ENCODE measurements at places on chromosomes 16 and 17. TPM values are rescaled to one million over a fixed set of nuclear protein-coding genes. Genes with fewer than 3 reads are reported as not detected.

Gene ANKRD40CL
- not detected for total RNA-seq

- peak; percentile 42 for DNase-seq
These were observed 1.2 kb downstream of the NFATC3 start for GRCh38 chr16:68086336-68086841.

GRCh38 chr17:75753514-75754377 is 11.2 kb downstream of the GALK1 start:
- peak; percentile 77 for DNase-seq

Gene ADGRG3
- not detected for total RNA-seq

Gene RGS11
- 0.35 TPM for total RNA-seq

- peak; percentile 34 for DNase-seq
These were observed 863 bp downstream of the ADPRM start for GRCh38 chr17:10698096-10698818.

DNA sequence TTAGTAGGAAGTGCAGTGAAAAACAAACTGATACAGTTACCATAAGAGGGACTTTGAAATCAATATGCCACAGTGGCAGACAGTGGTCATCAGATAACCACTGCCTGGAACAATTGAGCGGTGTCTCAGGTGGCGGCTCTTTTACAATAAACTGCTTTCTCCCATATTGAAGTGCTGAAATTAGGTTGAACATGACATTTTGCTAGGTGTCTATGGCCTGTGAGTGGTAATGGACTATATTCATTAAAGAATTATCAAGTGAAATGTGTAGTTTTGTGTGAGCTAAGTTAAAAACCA is 214.7 kb downstream of the RPTOR start:
- no peak for DNase-seq

GRCh38 chr16:74601126-74601871 is 5.6 kb downstream of the GLG1 start:
- no peak for DNase-seq

DNA sequence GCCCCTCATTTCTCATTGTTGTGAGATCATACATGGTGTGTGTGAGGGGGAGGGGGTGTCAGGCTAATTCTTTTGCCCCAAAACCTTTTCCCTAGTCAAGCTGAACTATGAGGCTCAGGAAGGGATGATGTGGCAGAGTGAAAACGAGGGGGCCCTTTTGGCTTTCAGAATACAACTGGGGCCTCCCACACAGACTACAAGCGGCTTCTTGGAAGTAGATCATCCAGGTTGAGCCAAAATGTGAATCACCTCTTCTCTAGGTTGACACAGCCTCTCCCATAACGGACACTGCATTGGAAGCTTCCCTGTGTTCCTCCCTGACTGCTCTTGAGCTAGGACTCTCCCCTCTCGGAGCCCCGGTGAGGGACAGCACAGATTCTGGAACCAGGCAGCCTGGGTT is 2.3 kb upstream of the ALKBH5 start:
- no peak for DNase-seq

Gene POLR3E
- total RNA-seq: 40.4 TPM

- no peak for DNase-seq
These were observed 165.2 kb downstream of the WWOX start for GRCh38 chr16:78264642-78265041.

DNA sequence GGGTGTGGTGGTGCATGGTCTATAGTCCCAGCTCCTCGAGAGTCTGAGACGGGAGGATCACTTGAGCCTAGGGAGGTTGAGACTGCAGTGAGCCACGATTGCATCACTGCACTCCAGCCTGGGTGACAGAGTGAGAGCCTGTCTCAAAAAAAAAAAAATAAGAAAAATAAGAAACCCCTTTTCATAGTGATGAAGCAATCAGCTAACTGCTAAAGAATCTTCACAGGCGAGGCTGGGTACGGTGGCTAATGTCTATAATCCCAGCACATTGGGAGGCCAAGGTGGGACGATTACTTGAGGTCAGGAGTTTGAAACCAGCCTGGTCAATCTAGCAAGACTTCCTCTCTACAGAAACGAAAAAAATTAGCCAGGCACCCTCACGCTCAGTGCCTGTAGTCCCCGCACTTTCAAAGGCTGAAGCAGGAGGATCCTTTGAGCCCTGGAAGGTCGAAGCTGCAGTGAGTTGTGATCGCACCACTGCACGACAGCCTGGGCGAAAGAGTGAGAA is 760 bp downstream of the SLFN12L start:
- DNase-seq: no peak

DNA sequence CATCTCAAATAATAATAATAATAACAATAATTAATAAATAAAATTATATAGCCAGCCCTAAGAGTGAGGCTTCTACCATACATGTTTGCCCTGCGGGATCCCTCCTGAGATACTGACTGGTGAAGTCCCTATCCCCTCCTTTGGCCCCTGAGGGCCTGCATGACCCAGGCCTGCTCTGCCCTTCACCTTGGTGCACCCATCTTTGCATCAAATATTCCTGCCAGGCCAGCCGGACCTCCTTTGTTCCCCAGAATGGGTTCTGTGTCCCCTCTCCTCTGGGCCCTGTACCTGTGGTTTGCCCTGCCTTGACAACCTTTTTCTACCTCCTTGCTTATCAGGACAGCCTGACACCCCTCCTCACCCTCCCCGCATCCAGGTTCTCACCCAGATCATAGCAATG is 2.0 kb upstream of the RNF112 start:
- DNase-seq: no peak

DNA sequence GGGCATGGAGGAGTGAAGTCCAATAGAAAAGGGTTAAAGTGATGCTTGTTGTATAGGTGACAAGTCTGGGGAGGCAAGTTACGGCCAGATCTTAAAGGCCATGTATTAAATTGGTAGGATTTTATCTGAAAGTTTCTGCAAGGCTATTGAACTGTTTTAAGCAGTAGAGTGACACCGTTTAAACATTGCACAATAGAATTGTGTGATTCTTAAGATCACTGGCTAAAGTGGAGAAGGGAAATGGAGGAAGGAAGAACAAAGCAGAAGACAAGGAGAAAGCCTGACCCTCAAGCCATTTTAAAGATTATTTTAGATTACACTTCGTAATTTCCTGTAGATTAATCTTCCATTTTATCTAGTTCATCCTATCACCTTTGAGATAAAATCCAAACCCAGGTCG is 5.6 kb upstream of the MPHOSPH6 start:
- no peak for DNase-seq

Gene EFNB3
- total RNA-seq: 3.7 TPM

- DNase-seq: no peak
These were observed 3.9 kb upstream of the WNT9B start for GRCh38 chr17:46847204-46848191.

Gene SCIMP
- not detected for total RNA-seq

Gene MCRIP2
- total RNA-seq: 37.8 TPM

DNA sequence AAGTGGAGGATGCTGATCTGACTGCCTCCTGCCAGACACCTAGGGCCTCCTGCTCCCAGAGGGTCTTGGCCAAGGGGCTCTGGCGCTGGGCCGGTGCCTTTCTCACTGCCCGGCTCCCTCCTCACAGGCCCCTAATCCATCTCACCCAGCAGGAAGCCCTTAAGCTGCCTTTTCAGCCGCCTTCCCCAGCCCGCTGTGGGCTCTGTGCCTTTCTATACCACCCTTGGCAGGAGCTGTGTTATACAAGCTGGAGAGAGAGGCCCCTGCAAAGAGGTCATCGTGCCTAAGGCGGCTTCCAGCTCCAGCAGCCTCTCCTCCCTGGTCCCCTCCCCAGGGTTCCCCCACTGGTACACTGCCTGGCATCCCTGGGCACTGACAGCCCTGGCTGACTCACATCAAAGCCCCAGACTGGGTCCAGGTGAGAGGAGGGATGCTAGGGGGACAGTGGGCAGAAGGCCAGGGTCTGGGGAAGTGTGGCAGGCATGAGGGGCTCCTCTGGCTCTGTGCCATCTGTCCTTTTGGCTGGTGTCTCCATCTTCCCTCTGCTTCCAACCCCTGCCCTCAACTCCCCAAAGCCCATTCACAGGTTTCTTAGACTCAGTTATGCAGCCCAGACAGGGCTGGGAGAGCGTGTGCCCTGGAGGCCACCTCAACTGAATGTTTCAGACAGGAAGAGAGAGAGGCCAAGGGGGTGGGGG is 15.3 kb upstream of the FZD2 start:
- DNase-seq: no peak

Gene SPATA22
- total RNA-seq: not detected

Gene MPP3
- total RNA-seq: 6.3 TPM

Gene ZBTB4
- 14.6 TPM for total RNA-seq

DNA sequence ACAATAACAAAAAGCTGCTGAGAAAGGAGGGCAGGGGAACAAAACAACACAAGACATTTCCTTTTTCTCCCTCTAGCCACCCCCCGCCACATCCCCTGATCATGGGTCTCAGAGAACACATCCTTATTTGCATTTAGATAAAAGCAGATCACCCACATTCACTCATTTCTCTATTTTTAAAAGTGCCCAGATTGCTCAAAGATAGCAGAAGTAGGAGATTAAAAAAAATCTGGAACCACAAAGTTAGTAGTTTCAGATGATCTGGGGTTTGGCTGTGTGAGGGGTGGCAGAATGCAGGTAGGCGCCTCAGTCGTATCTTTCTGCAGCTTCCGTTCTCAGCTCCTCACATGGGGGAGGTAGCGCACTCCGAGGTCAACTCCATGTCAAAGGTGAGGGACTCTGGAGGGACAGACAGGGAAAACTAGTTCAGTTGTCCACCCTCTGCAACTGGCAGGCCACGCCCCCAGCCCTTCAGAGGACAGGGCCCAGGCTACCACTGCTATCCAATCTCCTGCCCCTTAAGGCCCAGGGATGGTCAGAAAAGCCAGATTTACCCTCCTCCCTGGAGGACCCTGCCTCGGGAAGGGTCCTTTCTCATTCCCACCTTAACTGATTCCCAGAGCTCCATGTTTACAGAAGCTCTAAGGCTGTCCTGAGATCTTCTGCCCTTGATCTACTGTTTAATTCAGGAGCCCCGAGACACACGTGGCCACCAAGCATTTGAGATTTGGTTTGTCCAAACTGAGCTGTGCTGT is 27.3 kb downstream of the STAT5A start:
- DNase-seq: no peak

DNA sequence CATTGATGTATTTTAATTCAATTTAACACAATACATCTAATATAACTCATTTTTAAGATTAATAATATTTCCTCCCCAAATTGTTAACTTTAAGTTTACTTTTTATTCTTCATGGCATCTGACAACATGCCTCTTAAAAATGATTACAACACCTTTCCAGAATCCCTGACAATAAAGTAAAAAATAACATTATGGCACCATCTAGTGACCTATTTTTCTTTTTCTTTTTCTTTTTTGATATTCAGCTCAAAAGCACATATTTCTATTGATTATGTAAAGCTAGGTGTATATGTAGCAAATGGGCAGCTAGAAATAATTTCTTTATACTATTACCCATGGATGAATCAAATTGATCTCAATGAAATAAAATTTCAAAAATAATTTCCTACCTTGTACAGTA is 834.3 kb upstream of the CDH8 start:
- DNase-seq: peak; percentile 3

- no peak for DNase-seq
These were observed 121.7 kb upstream of the ERCC4 start for GRCh38 chr16:13798211-13798610.

Gene NOTUM
- total RNA-seq: 3.0 TPM

- no peak for DNase-seq
These were observed 809.5 kb upstream of the GOT2 start for GRCh38 chr16:59543641-59544040.

DNA sequence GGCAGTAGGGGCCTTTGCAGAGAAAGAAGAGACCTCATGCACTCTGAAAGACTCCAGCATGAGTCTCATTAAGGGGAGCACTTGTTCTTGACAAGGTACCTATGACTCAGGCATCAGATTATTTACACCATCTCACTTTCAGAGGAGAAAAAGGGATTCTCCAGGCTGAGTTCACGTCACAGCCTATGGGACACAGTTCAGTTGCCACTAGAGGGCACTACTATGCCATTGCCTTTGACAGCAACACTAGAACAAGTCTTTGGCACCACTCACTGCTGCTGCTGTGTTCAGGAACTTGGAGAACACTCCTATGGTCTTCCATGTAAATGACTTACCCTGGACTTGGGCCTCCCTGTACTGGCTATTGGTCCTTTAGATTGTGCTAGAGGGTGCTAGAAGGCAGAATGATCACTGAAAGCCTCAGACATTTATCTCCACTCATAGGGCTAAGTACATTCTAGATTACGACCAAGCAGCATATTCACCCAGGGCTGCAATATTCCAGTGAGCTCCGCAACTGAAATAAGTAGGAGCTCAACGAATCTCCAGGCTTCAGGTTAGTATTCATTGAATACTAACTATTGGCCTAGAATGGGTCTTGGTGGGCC is 225.1 kb upstream of the CA10 start:
- DNase-seq: peak; percentile 89

DNA sequence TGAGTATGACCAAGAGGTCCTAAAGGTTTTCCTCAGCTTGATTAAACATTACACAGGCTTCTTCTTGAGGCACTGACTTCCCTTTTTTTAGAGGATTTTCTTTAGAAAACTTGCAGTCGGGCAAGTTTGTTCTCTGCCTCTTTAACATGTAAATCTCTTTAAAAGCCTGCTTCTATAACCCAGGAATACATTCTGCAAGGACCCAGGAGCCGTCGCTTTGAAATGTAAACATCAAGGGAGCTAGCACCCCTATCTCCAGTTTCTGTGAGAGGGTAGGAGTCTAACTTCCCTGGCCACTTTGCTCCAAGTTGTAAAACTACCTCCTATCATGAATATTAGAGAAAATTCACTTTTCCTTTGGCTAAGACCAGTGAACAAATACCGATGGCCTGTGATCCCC is 201.5 kb upstream of the CPHXL start:
- DNase-seq: no peak

GRCh38 chr17:40506786-40507185 is 5.4 kb upstream of the TNS4 start:
- DNase-seq: no peak

DNA sequence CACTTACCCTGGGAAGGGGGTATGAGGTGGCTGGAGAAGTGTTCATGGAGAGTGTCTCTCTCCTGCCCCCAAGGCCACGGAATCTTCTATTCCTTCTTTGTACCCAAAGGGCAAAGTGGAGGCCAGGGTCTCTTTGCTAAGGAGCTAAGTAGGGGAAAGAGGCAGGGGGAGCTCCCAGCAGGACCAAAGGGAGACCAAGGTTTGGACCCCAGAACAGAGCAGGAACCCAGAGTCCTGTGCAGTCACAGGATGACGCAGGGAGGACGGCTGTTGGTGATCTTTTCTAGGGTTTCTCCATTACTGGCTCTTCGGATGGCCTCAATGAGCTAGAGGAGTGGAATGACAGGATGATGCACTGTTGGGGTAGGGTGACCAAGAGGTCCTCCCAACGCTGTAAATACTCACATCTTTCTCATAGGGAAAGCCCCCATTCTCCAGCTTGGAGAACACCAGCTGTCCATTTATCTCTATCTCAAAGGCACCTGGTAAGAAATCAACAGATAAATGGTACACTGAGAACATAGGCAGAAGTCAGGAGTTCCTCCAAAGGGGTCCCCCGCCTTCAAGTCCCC is 966 bp downstream of the MIEN1 start:
- DNase-seq: no peak

- no peak for DNase-seq
These were observed 1.8 kb upstream of the TMEM98 start for GRCh38 chr17:32926183-32926582.

Gene HOXB4
- total RNA-seq: 0.48 TPM

- no peak for DNase-seq
These were observed 4.9 kb downstream of the E4F1 start for GRCh38 chr16:2228161-2228824.

Data from SK-MEL-5 (cell line).